ENCODE measurements at places on chromosomes 6 and 20.

GRCh38 chr6:142026471-142026870, 106.3 kb upstream of the GJE1 start:
- no peak for DNase-seq

DNA sequence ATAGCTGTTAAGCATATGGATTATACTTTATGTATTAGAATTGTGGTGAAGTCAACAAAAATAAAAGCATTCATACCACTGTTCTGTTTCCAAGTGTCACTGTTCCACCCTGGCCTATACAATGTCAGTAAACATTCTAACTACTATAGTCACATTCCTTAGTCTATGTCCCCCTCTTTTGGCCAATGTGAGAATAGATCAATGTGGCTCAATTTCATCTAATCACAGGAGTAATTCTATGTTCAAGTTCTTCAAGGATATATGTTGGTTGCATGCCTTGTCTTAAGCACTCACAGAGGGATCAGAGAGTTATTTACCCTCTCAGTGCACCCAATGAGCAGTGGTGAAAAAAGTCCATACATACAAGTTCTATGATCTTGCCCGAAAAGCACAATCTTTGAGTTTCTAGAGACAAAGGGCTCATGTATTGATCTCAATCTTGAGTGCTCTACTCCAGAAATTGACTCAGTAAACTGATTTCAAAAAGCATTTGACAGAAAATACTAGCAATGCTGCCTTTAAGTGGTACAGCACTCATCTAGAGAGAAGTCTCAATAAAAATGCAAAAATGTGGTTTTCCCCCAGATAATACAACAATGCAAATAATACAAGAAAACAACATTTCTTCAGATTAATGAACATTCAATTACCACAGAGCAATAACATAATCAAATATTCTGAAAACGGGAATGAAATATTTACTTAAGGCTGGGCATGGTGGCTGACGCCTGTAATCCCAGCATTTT, 16.5 kb downstream of the SMLR1 start:
- DNase-seq = peak; percentile 4

DNA sequence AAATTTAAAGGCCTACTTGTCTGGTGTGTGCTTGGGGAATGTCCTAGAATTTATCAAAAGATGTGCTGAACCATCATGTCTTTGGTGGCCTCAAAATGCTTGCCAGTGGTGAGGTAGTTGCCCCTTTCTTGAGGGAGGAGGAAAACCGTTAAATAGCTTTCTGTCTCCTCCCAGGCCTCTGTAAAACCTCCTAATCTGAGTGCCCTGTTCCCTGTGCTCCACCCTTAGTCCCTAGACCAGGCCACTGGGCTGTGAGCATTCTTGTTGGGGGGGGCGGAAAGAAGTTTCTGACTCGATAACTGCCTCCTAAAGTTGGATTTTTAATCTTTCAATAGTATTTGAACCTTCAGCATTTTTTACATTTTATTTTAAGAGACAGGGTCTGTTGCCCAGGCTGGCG, 23.1 kb downstream of the JARID2 start:
- no peak for DNase-seq

- no peak for DNase-seq
These were observed 75.9 kb downstream of the TAF4 start for GRCh38 chr20:61989741-61990140.

DNA sequence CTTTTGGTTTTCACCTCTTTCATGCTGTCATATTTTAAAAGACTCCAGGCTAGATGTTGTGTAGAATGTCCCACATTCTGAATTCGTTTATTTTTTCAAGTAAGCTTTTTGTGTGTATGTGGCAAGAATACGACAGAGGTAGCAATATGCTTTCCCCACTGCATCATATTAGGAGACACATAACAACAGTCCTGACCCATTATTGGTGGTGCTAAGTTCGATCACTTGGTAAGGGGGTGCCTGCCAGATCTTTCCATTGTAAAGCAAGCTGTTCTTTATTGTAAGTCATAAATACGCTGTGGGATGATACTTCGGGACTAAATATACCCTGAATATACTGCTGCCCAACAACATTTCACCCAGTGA, 588 bp upstream of the NCOA3 start:
- DNase-seq = no peak

GRCh38 chr6:113377362-113377942, 479.7 kb upstream of the MARCKS start:
- DNase-seq = no peak

DNA sequence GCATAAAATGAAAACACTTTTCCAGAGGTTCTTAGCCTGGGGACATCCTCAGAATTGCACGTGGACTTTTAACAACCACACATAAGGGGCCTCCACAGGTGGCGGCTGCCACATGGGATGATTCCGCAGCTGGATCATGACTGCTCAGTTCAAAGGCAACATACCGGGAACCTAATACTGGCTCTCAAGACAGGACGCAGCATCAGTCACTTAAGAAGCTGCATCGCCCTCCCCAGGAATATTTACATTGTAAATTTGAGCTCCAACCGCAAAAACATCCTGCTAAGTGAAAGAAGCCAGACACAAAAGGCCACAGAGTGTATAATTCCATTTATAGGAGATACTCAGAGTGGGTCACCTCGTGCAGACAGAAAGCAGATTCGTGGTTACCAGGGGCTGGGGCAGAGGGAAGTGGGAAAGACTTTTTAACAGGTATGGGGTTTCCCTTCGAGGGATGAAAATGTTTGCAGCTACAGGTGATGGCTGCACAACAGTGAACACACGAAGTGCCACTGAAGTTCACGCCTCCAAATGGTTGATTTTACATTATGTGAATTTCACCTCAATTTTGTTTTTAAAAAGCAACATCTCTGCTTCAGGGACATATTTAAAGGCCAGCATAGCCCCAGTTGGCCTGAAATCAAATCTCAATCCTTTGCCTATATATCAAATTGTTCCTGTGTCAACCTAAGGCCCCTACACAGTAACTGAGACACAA, 141.5 kb downstream of the BMP7 start:
- DNase-seq = no peak

DNA sequence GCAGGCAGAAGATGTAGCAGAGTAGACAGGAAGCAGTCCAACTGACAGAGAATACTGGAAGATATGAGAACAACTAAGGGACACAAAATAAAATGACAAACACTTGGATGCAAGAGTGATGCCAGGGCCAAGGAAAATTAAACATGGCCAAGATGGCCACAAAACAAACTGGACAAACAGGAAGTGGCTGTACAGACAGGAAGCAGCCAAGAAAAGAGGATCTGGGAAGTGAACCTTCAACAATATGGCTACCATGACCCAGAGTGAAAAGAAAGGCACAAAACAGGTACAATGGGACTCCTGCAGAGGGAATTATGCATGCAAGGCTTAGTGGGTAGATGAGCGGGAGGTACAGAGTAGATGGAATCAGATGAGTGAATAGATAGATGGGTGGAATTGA, 29.1 kb downstream of the HLA-DPB1 start:
- DNase-seq = no peak

DNA sequence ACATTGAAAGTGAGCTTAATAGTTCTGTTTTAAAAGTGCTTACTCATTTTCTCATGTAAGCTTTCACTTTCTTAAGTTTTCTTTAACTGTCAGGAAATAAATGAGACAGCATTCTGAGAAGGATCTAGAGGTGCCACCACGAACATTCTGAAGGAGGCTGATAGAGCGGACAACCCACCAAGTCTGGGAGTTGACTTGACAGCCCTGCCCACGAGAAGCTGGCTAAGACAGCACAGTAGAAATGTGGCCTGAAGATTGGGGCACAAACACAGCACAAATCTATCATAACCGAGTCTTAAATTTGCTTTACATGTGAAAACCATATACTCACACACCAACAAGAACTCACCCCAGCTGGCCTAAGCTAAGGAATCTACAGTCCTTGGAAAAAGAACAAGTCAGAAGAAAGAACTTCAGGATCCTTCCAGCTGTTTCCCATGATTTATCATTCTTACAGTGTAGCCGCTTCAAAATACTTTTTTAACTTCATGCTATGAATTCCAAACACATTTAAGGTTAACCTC, 144.2 kb upstream of the TNFAIP3 start:
- DNase-seq = no peak

DNA sequence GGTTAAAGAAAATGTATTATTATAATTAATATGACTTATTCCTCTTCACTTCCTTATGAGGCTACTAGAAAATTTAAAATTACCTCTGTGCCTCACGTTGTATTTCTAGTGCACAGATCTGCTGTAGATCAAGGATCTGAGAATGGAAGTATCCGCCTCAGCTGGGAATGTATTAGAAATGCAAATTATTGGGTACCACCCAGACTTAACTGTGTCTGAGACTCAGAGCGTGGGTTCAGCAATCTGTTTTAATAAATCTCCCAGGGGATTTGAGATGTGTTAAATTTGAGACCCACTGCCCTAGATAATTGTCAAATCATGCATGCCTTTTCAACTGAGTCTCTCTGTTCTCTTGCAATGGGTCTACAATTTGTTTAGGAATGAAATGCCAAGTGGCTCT, 658.0 kb upstream of the NOX3 start:
- DNase-seq = no peak

DNA sequence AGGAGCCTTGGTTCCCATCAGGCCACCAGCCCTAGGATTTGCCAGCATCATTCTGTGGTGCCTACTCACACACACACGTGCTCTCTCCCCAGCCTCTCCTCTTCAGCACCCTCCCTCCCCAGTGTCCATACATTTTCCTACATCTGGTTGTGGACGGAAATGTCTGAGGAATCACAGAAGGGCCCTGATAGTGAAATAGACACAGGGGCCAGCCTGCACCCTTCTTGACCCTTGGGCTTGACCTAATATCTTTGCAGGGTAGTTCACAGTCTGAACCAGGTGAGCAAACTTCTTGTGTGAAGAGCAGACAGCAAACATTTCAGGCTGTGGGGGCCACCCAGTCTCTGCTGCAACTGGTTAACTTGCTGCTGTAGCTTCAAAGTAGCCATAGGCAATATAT, 108.5 kb upstream of the NXT1 start:
- no peak for DNase-seq

DNA sequence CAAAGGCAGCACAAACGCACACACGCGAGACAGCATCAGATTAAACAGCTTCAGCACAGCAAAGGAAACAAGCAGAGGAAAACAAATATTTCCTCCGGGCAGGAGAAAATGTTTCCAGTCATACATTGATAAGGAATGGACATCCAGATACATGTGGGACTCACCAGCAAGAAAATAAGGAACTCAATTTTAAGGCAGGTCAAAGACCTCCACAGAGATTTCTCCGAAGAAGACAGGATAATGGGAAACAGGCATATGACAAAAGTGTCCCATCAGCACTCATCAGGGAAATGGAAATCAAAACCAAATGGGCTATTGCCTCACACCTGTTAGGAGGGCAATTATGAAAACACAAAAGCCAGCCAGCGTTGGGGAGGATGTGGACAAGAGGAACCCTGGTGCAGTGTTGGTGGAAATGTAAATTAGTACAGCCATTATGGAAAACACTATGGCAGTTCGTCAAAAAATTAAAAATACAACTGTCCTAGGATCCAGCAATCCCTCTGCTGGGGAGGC, 9.7 kb upstream of the SLCO4A1 start:
- no peak for DNase-seq

DNA sequence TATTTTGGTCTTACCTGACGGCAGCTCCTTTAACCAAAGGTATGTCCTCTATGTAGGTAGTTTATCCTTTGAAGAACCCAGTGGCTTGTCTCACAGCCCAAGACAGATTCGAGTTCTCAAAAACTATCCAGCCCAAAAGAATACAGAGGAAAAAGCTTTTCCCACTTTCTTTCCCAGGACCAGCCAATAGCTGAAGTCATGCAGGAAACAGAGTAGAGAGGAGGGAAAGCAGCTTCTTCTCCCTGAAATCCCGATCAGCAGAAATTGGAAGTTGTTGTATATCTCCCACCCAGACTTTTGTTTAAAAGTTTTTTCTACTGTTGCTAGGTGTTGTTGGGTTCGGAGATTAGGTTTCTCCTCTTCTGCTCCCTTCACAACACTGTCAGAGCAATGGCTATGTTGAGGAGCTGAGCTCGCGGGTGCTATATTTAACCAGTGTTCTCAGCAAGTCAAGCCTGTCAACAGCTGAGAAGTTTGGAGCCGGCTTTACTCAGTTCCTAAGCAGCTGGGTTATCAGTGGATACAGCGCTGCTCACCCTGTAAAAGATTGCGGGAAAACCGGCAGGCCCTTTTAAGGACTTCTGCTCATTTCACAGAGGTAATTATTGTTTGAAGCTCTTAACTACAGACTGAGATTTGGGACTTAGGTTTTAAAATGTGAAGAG, at the start of gene FILIP1:
TSS of gene FILIP1 (minus strand) at position 401 of the 665 bp plus-strand sequence. CDS start 78,828 bp downstream, outside the sequence.
- no peak for DNase-seq

- DNase-seq = no peak
These were observed 19.6 kb downstream of the NUP153 start for GRCh38 chr6:17687136-17687535.

GRCh38 chr6:3769610-3770009, 18.1 kb upstream of the PXDC1 start:
- no peak for DNase-seq

DNA sequence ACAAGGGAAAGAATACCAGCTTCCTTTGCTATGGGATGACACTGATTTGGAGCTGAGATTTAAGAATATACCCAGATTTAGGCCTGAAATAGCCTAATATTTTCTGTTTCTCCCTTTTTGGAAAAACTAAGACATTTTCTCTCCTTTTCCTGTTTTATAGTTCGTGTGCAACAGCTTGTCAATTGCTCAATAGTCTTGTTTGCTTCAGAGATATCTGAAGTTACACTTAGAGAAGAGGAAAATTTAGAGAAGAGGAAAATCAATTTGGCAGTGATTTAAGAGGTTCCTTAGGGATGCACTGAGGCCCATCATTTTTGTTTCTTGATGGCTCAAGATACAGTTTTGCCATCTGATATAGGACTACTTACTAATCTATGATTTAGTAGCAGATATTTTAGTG, 398.6 kb downstream of the RFPL4B start:
- no peak for DNase-seq

All from skeletal muscle cell (primary cell).